ENCODE measurements at places on chromosomes 4 and X.

GRCh38 chr4:54104907-54105306 lies 4.9 kb downstream of the GSX2 start:
- no peak for DNase-seq

GRCh38 chr4:66562276-66562806 lies 892.1 kb upstream of the EPHA5 start:
- peak; percentile 17 for DNase-seq

DNA sequence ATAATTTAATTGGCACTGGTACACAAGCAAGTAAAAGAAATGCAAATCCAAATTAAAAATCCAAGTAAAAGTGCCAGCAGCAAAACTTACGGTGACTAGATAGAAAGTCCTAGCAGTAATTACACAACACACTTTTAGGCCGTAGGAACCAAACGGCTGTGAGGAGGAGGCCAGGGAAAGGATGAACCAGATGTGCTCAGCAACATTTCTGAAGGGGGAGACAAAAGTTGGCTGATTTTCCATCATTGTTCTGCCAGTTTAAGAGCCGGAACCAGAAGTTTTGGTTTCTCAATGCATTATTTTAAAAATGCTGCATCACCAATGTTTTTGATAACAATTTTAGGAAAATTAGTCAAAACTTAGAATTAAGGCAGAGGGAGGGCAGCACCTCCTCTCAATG lies 68.7 kb upstream of the ENPP6 start:
- DNase-seq = no peak

DNA sequence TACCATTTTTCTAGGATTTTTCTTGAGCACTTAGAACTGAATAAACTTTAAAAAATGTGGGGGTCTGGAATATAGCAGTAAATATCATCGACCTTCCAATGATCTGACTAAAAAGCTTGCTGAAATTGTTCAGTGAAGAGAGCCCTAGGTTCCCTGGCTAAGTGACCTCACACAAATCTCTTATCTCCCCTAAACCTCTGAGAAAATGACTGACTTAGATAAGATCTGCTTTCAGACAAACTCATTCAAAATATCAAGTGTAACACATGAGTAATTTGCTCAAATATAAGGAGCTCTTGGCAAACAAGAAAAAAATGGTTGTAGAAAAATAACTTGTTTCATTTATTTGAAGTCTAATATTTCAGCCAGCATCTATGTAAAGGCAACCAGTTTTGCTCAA lies 441.7 kb upstream of the SLIT2 start:
- DNase-seq = no peak

DNA sequence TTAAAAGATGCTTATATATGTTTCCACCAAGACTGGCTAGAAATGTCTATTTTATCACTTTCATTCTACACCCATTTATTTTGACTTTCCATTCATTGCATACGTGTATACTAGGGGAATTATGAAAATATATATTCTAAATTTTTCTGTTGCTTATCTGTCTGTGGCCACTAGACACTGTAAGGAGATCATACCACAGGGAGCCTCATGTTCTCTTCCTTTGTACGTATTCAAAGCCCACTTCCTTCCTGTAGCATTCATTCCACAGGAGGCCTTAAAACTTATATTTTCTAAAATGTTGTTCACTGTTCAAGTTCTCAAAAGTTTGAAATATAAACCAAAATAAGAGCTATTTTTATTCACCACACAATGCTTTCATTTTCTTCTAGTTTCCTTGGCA lies 1848.9 kb upstream of the TENM3 start:
- no peak for DNase-seq

- DNase-seq = no peak
Observed at GRCh38 chr4:62661821-62662220, 1461.7 kb downstream of the ADGRL3 start.

DNA sequence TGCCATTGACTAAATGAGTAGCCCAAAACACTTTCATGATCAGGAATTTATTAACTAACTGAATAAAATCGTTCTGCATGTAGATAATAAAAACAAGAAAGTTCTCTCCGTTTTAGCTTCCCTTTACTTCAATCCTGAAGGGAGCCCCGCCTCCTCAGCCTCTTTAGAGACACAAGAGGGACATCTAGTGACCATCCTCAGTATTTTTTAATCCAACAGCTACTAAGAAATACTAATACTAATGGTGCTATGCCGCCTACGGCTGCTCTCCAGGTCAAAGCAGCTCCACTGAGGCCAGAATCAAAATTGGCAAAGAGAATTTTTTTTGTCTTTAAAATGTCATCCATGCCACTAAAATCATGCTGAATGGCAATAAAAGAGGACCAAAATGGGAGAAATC lies 3.2 kb upstream of the PCDH19 start:
- DNase-seq = peak; percentile 51

DNA sequence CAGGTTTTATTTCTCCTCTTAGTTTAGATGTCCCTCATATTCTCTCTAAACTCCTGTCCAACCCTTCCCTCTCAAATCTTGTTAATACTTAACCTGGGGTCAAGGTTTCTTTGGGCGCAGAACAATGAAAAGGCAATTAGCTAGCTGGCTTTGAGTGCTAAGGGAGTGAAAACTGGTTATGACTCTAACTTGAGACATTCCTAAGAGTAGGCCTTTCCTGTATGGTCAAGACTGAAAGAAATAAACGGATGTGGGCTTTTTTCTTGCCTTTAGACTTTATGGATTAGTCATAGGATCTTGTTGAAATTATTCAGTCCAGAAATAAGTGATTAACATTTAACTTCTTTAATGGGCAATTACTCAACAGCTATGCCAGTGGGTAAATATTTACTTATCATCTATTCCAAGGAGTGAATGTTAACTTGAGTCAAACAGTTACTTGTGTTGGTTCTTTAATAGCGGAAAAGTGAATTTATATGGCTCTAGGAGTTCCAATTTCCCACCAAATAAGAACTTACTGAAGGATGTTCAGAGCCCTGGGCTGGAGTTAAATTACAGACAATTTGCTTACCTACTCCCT lies 141.7 kb upstream of the SCML1 start:
- peak; percentile 76 for DNase-seq

DNA sequence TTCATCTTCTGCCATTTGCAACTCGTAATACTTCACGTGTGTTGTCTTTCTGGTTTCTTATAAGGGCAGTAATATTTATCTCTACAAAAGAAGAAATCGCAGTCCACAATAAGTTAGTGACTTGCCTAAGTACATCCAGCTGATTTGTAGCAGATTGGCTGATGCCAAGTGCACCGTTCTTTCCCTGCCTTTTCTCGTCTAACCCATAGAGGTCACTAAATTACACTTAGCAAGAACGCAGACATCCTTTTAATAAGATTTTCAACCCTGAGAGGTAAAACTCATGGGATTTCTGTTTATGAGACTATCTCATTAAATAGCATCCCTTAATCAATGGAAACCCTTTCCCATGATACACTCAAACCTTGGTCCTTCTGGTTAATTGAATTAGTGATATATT lies 408.6 kb upstream of the ACTRT1 start:
- DNase-seq = no peak

GRCh38 chrX:71178908-71179307 lies 34.3 kb downstream of the NLGN3 start:
- DNase-seq = peak; percentile 58

- DNase-seq = no peak
Observed at GRCh38 chr4:110614976-110615352, 7.9 kb downstream of the PITX2 start.

DNA sequence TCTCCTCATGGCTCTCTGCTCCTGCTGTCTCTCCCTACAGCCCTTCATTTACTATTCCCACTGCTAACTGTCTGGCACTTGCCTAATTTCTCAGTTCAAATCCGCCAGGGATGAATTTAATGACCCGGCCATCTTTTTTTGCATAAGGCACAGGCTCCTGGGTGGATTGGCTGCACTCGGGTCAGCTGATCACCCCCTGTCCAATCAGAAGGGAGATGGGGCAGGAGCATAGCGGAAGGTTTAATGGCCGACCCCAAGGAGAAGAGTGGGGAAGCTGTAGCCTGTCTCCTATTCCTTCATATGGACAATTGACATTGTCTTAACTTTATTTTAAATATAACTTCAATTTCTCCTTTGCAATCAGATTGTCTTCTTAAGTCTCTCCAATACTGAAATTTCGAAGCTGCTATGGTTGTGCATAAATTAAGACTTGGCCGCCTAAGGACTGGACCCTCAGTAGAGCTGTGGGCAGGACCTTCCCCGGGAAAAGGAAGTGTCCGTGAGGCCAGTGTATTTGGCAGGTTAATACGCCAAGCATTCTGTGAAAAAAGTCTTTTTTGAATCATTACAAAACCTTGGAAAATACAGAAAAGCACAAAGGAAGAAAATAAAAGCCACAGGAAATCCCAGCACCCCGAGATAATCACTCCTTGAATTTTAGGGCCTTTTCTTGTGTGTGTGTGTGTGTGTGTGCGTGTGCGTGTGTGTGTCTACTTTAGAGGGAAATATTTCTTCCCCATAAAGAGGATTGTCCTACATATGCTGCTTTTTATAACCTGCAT lies 55.5 kb downstream of the SMIM20 start:
- DNase-seq = no peak

- DNase-seq = peak; percentile 61
Observed at GRCh38 chr4:185779517-185779916, 32.5 kb downstream of the SORBS2 start.

GRCh38 chrX:96474741-96475125 lies 209.9 kb upstream of the DIAPH2 start:
- no peak for DNase-seq

DNA sequence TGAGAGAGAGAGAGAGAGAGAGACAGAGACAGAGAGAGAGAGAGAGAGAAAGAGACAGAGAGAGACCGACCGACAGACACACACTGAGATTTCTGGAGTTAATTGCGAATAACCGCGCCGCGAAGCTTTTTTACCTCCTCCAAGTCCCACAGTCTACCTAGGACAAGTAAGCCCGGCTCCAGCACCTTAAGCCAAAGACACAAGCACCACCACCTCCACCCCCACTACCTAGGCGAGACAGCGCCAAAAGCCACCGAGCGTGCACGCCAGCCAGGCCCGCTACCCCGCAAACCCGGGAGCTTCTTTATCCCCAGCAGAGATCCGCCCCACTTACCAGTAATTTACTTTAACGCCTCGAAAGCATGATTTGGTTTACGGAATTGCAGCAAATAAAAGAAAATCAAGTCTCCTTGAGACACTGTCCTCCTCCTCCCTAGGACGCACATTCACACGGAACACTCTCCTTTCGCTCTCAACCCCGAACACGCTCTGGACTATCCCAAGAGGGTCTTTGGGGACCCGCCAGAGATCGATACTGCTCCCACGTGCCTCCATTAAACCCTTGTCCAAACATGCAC lies 649.6 kb upstream of the DIPK2B start:
- DNase-seq = no peak

DNA sequence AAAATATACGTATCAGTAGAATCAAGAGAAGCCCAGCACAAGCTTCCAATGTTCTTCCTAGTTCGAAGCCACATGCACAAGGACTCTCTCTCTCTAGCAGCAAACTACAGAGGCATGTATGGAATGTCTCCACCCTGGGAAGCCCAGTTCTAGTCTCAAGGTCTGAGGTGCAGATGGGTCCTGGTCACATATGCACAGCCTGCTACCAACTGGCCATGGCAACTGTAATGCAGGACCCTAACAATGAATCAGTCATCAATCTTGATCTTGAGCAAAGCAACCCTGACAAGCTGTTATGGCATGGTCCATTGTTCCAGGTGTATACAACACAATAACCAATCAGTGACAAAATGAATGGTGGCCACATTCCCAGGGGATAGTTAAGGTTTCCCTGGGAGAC lies 55.8 kb downstream of the MBNL3 start:
- DNase-seq = no peak

- no peak for DNase-seq
Observed at GRCh38 chr4:30181918-30182317, 538.3 kb upstream of the PCDH7 start.

- DNase-seq = no peak
Observed at GRCh38 chr4:105662935-105663675, 45.4 kb downstream of the INTS12 start.

GRCh38 chr4:56986952-56987351 lies 8.3 kb downstream of the POLR2B start:
- no peak for DNase-seq

- DNase-seq = no peak
Observed at GRCh38 chr4:6956087-6956433, 46.4 kb downstream of the TBC1D14 start.

- DNase-seq = peak; percentile 55
Observed at GRCh38 chrX:51893931-51894696, 691 bp downstream of the MAGED1 start.

- DNase-seq = no peak
Observed at GRCh38 chrX:49264460-49264859, at the start of gene FOXP3. Gene FOXP3 (minus strand): TSS chrX:49264710. CDS start chrX:49258505, 6,205 bp downstream.

DNA sequence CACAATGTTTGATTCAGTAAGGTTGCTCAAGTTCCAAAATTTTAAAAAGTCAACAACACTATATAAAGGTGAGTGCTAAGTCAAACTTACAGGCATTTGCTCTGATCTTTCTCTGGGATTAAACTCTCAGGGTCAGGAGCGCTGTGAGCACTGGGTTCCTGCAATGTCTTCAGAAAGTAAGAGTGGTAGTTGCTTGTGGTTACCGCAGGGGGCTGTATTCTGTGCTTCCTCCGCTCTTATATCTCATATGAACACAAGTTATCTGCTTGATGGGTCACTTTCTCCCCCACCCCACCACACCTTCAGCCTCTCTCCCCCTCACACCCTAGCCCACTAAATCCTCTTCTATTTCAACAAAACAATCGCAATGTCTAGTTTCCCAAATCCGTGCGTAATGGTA lies 116.4 kb upstream of the IGSF1 start:
- DNase-seq = no peak

- DNase-seq = no peak
Observed at GRCh38 chr4:73814679-73815078, 21.8 kb upstream of the CXCL6 start.

GRCh38 chr4:37667197-37668100 lies 18.7 kb downstream of the RELL1 start:
- DNase-seq = no peak

GRCh38 chr4:108465886-108466500 lies 154.4 kb upstream of the RPL34 start:
- peak; percentile 6 for DNase-seq

GRCh38 chrX:49053223-49054072 lies 5.4 kb upstream of the CCDC120 start:
- peak; percentile 64 for DNase-seq

GRCh38 chrX:17368002-17368401 lies 7.0 kb upstream of the NHS start:
- no peak for DNase-seq

GRCh38 chrX:7316280-7316679 lies 168.3 kb upstream of the PUDP start:
- DNase-seq = peak; percentile 53

GRCh38 chr4:52933738-52934137 lies 71.6 kb downstream of the RASL11B start:
- DNase-seq = no peak

DNA sequence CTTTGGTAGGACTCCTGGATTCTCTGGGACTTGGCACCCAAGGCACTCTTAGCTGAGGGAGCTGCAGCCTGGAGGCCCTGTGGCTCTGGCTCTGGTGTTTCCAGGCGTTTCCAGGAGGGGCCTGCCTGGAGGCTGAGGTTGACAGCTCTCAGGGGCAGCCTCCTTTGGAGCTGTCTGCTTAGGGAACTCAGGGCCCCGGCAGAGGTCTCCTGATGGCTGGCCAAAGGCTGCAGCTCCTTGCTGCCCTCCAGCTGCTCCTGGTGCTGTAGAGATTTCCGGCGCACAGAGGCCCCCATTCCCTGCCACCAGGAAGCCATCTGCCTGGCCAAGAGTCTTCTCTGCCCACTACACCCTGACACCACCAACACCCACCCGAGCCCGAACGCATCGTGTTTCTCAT lies 25.3 kb upstream of the ARHGEF38 start:
- DNase-seq = no peak

All from fibroblast of skin of right quadriceps (primary cell).